ENCODE measurements at places on chromosomes 12 and 14.

DNA sequence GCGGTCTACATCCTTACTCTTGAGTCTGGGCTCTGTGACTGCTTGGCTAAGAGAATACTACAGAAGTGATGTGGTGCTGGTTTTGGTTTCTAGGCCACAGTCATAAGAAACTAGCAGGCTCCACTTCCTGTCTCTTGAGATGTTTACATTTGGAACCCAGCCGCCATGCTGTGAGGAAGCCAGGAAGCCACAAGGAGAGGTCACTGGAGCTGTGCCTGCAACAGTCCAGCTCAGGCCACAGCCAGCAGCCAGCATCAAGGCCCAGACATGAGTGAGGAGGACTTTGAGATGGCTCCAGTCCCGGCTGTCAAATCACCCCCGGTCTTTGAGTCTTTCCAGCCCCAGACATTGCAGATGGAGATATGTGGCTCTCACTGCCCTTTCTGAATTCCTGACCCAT is 12.9 kb upstream of the FAM181A start:
- no peak for DNase-seq

DNA sequence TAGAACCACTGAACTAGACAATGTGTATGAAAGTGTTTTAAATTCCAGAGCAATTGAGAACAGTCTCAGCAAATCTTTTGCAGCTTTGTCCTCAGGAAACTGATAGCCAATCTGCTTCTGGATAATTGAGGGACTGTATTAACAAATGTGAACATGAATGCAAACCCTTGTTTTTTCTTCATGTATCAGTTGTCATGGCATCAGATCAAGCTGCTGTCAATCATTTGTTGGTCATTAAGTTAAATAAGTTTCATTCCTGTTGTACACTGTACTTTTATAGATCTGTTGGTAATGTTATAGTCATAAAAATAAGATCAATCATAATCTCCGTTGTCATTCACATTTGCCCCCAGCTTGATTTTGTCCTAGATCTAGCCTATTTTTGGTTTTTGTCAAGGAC is 65.5 kb upstream of the RFX4 start:
- DNase-seq = no peak

DNA sequence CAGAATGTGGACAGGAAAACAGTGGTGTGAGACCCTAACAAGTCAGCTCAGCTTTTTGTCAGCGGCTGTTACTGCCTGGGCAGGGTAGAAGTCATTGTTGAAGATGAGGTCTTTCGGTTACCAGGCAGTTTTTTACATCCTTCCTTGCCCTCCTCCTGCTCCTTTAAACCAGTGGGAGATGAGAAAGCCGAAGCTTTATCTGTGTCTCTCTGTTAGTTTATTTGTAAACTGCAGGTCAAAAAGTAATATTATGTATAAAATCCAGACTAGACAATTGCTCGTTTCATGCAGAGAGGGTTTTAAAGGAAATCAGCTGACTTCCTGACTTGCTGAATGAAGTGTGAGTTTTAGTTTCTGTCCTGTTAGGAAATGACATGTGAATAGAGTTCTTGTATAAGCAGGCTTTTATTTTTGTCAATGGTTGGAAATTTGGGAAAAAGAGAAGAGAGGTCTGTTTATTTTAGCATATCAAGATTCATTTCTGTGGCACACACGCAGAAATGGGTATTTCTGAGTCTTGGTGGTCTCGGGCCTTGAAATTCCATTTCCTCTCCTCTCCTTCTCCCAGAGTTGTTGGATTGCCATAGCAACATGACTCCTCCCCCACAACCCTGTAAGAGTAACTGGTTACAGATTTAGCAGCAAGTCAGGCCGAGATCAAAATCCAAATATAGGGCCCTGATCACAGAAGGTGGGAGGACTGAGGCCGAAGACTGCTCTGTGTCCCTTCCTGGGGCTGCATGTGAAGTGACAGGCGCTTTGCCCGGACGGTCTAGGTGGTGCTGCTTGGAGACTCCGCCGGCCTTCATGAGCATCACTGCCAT is 60.8 kb downstream of the SAMD4A start:
- peak; percentile 29 for DNase-seq

- no peak for DNase-seq
These were observed 17.8 kb downstream of the TRIP11 start for GRCh38 chr14:92022036-92022435.

- no peak for DNase-seq
These were observed 31.5 kb upstream of the NUAK1 start for GRCh38 chr12:106170285-106170684.

GRCh38 chr14:74648601-74649000 is 36.6 kb upstream of the LTBP2 start:
- no peak for DNase-seq

DNA sequence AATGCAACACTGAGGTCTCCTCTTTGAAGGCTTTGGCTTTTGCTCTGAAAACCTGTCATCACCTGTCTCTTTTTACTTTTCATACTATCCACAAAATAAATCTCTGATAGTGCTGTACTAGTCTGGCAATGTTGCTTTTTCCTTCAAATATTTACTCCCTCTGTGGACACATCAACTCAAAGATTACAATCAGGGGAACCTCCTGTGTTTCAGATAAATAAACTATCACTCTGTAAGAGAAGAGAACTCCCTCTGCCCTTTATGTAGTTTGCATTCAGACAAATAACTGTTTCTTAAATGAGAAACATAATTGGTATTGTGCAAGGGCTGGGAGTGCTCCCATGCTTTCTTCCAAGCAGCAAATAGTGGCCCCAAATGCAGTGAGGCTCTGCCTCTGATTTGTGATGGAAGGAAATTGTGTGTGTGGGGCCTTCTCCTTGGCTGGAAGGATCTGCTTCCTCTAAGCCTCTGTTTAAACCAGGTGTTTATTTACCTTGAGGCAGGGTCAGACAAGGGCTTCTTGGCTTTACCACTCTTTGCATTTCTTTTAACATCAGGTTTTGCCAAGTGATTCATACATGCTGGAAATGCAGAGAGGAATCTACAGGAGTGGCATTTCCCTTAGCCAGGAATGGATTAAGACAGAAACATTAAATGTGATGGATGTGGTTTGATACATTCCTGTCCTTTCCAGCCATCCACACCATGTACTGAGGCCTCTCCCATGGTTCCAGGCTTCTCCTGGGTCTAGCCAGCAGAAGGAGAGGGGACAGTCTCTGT is 69.0 kb downstream of the AKAP6 start:
- DNase-seq = no peak

DNA sequence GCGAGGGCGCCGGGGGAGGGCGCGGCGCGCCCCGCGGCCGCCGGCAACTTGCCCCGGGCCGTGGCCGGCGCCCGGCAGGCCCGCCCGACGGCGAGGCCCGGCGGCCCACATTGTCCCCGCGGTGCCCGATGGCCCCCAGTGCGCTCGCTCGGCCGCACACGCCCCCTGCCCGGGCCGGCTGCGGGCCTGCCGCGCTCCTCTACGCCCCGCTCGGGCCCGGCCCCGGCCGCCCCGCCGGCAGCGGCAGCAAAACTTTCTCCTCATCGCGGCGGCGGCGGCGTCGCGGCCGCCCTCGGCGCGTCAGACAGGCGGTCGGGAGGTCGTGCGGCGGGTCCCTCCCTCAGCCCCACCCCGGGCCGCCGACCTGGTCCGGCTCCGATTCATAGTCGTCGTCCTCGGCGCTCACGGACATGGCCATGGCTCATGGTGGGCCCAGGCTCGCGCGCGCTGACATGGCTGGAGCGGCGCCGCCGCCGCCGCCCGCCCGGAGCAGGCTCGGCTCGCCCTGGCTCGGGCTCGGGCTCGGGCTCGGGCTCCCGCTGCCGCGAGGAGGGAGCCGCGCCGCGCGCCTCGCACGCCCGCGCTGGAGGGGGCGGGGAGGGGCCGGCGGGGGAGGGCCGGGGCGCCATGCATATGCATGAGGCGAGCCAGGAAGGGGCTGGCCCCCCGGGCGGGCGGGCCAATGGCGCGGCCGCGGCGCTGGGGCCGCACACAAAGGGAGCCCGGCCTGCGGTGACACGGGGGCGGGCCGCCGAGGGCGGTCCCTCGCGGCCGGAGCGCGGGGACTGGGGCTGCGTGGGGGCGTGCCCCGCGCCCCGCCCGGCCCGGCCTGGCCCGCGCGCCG is 67.1 kb downstream of the RNF34 start:
- DNase-seq = peak; percentile 96

GRCh38 chr12:93223440-93224426 is 154.0 kb upstream of the NUDT4 start:
- no peak for DNase-seq

DNA sequence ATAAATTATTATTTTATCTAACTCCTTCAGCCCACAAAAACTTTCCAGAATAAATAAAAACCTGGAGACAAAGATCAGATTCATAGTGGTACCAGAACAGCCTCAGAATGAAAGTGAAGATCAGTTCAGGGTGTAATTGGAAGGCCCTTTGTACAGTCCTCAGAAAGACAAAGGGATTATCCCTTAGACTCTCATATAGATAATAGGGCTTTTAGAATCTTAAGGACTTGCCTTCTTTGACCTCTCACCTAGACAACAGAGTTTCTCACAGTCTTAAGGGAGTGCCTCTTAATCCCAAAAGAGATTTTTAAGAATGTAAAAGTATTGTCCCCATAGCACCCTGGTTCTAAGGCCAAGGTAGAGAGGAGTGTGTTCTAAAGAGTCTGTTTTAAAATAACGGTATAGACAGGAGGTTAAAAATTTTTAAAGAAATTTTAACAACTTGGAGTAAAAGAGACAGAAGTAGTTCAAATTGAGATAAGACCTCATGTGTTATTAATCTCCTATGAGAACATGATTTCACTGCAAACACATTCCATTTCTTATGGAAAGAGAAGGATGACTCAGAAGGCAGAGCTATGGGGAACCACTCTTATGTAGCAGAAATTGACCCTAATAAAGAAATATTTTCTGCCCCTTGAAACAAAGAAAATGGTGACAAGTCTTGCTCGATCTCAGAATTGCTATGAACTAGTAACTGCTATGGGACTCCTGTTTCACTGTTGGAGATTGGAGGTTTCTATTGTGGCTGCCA is 24.2 kb upstream of the NOVA1 start:
- no peak for DNase-seq

DNA sequence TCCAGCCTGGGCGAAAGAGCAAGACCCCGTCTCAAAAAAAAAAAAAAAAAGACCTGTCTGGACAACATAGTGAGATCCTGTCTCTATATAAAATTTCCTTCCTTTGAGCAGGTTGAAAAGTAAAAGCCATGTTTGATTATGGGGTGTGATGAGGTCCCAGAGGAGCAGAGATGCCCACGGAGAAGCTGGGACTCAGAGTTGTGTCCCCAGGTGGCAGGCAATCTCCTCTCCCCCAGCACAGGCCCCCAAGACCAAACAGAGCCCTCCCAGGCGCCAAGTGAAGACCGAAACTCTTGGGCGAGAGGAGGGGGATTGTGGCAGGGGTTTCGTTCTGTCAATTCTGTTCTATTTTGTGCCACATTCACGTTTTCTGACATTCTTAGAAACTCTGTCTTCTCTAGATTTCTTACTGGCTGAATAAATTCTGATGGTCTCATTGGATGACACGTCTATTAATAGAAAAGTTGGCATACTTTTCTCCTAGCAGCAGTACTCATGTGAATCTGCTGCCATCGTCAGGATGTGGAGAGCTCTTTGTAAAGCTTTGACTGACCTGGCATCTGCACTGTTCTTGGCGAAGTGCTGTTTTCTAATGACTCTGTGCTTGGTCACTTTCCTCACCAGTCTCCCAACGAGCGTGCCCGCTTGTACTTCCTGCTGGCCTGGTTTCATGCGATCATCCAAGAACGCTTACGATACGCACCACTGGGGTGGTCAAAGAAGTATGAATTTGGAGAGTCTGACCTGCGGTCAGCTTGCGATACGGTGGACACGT is 43.4 kb downstream of the HSP90AA1 start:
- no peak for DNase-seq

- no peak for DNase-seq
These were observed 33.5 kb upstream of the CERS5 start for GRCh38 chr12:50200552-50201273.

DNA sequence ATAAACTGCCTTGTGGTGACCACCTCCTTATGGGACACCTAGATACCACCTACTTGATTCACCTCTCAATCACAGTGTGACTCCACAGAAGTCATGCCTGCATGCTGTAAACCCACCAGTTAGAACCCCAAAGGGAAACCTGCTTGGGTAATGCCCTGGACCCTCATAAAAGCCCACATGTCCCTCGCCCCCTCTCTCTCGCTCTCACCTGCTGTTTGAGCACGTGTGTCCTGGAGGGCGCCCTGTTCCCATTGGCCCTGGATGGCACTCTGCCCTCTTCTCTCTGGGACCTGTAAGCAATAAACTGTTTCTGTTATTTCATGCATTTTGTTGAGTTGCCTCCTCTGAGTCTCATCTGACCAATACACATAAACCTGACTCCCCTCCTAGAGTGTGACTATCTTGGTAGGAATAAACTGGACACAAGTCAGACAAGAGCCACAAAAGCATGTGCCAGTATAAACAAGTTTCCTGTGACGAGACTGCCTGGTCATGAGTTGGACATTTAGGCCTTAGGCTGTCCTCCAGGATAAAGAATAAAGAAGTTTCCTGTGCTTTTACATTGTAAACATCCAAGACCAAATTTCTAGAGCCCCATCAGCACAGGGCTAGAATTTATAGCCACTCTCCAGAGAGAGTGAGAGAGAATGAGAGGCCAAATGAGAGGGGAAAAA is 8.6 kb downstream of the IFI27L2 start:
- no peak for DNase-seq

- no peak for DNase-seq
These were observed 13.1 kb downstream of the KRT5 start for GRCh38 chr12:52506858-52507715.

DNA sequence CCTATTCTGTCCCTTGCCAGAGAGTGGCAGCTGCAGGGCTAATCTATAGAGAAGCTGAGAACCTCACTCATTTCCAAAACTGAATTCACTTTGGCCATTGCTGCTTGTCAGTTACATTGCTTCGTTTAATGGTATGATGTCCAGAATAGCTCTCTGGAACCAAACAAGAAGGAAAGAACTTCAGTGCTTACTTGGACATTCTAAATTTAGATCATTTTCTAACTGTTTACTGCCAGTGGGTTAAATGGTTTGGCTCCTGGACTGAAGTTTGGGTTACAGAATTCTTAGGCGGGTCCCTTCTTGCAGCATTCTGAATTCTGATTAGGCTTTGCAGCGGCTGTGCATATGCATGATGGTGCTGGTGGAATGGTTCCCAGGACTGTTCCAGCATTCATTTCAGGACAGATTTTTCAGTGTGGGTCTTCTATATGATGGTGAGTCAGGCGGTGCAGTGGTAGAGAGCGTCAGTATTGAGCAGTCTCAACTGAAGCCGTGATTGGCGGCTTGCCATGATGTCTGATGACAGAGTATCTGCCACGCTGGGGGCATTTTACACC is 148.7 kb downstream of the DYRK2 start:
- DNase-seq = no peak
